Naive thymus-derived CD4-positive, alpha-beta T cell (primary cell): ENCODE measurements at places on chromosomes 5 and 9. TPM values are rescaled to one million over a fixed set of nuclear protein-coding genes. Genes with fewer than 3 reads are reported as not detected.

DNA sequence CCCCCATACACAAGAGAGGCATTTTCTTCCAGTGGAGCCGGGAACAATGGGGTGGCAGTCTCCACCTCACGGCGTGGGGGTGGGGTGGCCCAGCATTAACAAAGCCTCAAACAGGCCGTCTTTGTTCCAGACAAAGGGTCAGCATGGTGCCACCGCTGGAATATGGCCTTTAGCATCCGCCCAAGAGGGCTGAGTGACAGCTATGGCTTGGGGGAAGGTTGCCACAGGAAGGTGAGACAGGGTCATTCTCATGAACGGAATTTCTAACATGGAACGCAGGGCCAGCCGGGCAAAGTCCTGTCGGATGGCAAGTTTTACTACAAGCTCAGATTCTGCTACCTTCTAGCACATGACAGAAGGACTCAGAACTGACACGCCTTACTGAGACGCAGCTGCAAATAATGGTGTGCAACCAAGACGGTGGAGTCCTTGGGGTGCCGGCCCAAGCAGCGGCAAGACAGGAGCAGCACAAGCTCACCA lies 64.0 kb downstream of the OTULIN start:
- H3K36me3 ChIP-seq: peaks cover 51% of the 10 kb centered on the region
- no peak overlapping the region for H3K4me3 ChIP-seq
- DNase-seq: no peak
- no peak overlapping the region for H3K27ac ChIP-seq
- peaks cover 4% of the 10 kb centered on the region for H3K4me1 ChIP-seq

- no peak overlapping the region for H3K27ac ChIP-seq
- no peak overlapping the region for H3K4me3 ChIP-seq
- no peak for DNase-seq
- H3K4me1 ChIP-seq: no peaks in the 10 kb centered on the region
- no peaks in the 10 kb centered on the region for H3K27me3 ChIP-seq
- no peaks in the 10 kb centered on the region for H3K36me3 ChIP-seq
Measured at GRCh38 chr5:67431191-67431590, 234.6 kb upstream of the CD180 start.

DNA sequence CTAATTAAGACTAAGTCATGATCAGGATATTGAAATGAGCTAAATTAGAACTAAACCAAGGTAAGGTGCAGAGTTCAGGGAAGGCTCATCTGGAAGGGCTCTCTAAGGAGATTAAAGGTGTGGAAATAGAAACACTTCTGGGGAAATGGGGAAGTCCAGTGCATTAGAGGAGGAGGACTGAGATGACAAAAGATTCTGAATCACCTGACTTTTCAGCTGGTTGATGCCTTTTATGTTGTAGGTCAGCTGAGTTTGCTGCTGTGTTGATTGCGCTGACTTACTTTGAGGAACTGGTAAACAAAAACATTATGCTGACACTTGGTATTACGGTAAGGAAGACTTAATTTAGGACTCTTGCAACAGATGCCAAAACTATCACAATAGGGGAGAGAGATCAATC lies 23.8 kb downstream of the IFNA5 start:
- H3K27ac ChIP-seq: no peak overlapping the region
- no peaks in the 10 kb centered on the region for H3K36me3 ChIP-seq
- no peaks in the 10 kb centered on the region for H3K27me3 ChIP-seq
- no peak for DNase-seq

The SETX gene
- total RNA-seq: 66.1 TPM

The ORM2 gene
- not detected for total RNA-seq
